ENCODE measurements at places on chromosomes 16 and 17.

- DNase-seq: no peak
Measured at GRCh38 chr16:57612494-57612893, 15.9 kb upstream of the ADGRG1 start.

- DNase-seq: no peak
Measured at GRCh38 chr16:15900901-15901500, 12.6 kb upstream of the CEP20 start.

DNA sequence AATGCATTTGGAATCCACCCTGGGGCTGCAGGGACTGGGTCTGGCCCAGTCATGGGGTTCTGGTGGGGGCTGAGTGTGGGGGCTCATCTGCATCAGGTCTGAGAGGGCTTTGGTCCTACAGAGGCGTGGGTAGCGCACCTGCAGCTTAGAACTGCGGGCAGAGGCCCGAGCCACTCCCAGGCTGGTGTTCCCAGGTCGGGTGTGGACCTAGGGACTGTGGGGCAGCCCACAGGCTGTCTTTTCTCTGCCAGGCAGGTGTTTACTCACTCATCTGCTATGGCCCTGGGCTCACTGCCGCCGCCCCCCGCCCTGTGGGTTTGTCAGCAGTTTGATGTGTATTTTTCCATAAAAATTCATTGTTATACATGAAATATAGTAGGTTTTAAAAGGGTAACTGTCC, 27.0 kb upstream of the DOC2B start:
- no peak for DNase-seq

DNA sequence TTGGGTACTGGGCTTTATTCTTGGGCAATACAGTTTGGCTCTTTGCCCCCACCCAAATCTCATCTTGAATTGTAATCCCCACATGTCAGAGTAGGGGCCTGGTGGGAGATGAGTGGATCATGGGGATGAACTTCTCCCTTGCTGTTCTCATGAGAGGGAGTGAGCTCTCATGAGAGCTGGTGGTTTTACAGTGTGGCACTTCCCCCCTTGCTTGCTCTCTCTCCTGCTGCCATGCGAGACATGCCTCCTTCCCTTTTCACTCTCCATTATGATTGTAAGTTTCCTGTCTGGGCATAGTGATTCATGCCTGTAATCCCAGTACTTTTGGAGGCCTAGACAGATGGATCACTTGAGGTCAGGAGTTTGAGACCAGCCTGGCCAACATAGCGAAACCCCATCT, 18.1 kb upstream of the CNEP1R1 start:
- no peak for DNase-seq

All from activated naive CD4-positive, alpha-beta T cell treated with Interleukin-2 at 50 U/mL for 16 hours (primary cell).